ENCODE measurements at places on chromosomes 16 and 17. TPM values are rescaled to one million over a fixed set of nuclear protein-coding genes. Genes with fewer than 3 reads are reported as not detected.

RGS11 gene
- 9.0 TPM for total RNA-seq

VAC14 gene
- 37.2 TPM for total RNA-seq

CACNG3 gene
- not detected for total RNA-seq

MT1A gene
- total RNA-seq = 4.9 TPM

NOTUM gene
- not detected for total RNA-seq

ASB16 gene
- total RNA-seq = not detected
